ENCODE measurements at places on chromosomes 5 and 9.

- DNase-seq = no peak
Measured at GRCh38 chr5:158737536-158738027, 362.1 kb downstream of the EBF1 start.

DNA sequence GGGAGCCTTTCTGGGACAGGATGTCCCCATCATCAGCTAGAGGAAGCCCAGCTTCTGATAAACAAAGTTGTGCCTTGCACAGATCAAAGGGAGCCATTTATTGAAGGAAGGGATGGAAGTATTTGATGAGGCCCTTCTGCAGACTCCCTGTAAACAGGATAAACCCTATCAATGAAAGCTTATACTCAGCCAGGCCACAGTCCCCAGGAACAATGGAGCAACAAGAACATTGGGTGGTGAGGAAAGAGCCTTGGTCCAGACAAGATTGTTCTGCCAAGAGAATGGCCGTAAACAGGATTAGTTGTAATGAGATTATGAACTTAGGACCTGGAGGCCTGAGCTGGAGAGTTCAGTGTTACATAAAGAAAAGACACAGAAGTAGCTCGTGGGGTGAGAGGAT is 40.5 kb upstream of the LIFR start:
- no peak for DNase-seq

DNA sequence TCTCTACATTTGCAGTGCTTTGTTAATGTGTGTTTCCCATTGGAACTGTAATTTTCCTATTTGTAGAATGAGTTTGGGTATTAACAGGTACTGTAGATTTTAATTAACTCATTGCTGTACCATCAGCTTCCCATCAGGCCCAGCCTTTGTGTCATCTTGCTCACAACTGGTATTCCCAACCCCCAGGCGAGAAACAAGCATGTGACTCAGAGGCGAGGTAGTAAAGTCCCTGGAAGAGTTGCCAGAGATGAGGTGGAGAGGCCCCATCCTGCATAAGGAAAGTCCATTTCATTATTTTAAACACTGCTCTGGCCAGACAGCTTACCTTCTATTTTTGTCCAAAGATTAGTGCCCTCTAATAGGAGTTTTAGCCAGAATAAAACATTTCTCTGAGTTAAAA is 29.9 kb downstream of the ADCY2 start:
- DNase-seq = no peak

- no peak for DNase-seq
Measured at GRCh38 chr5:65927503-65928321, 1.3 kb downstream of the ERBIN start.

GRCh38 chr5:176406436-176407052 is 9.8 kb downstream of the CLTB start:
- DNase-seq = no peak

All from stimulated activated CD4-positive, alpha-beta T cell treated with anti-CD3 and anti-CD28 coated beads, Interleukin-15, amount 100 ng/mL, for 1 hour (primary cell).